Naive thymus-derived CD4-positive, alpha-beta T cell (primary cell): ENCODE measurements at places on chromosomes 1 and 21. TPM values are rescaled to one million over a fixed set of nuclear protein-coding genes. Genes with fewer than 3 reads are reported as not detected.

The AIRE gene
- total RNA-seq: 2.2 and 2.6 TPM in 2 replicates

The PRRX1 gene
- total RNA-seq: not detected in 2 replicates

The NPR1 gene
- total RNA-seq: not detected

The CNR2 gene
- 0.19 TPM for total RNA-seq

The TNFAIP8L2 gene
- 54.1 TPM for total RNA-seq

The ESPN gene
- 2.4 TPM for total RNA-seq
